ENCODE measurements at places on chromosomes 1 and 21. TPM values are rescaled to one million over a fixed set of nuclear protein-coding genes. Genes with fewer than 3 reads are reported as not detected.

Gene APCS
- not detected for polyA plus RNA-seq

Gene EPHA8
- not detected for polyA plus RNA-seq

Gene PDE4B
- 1.6 TPM for polyA plus RNA-seq

Gene ERVH48-1
- polyA plus RNA-seq: 0.07 TPM

Gene WNT4
- polyA plus RNA-seq: 0.92 TPM

Gene PGLYRP4
- not detected for polyA plus RNA-seq

Gene CFAP107
- polyA plus RNA-seq: under 0.01 TPM

GRCh38 chr21:45996311-45997204 lies 15.0 kb downstream of the COL6A1 start:
- peak; percentile 66 for DNase-seq

GRCh38 chr21:40373761-40374160 lies 473.2 kb downstream of the DSCAM start:
- no peak for DNase-seq

- DNase-seq: no peak
These were observed 143.9 kb downstream of the HMGB4 start for GRCh38 chr1:34007760-34008159.

GRCh38 chr1:46096269-46097148 lies 35.9 kb downstream of the PIK3R3 start:
- no peak for DNase-seq

DNA sequence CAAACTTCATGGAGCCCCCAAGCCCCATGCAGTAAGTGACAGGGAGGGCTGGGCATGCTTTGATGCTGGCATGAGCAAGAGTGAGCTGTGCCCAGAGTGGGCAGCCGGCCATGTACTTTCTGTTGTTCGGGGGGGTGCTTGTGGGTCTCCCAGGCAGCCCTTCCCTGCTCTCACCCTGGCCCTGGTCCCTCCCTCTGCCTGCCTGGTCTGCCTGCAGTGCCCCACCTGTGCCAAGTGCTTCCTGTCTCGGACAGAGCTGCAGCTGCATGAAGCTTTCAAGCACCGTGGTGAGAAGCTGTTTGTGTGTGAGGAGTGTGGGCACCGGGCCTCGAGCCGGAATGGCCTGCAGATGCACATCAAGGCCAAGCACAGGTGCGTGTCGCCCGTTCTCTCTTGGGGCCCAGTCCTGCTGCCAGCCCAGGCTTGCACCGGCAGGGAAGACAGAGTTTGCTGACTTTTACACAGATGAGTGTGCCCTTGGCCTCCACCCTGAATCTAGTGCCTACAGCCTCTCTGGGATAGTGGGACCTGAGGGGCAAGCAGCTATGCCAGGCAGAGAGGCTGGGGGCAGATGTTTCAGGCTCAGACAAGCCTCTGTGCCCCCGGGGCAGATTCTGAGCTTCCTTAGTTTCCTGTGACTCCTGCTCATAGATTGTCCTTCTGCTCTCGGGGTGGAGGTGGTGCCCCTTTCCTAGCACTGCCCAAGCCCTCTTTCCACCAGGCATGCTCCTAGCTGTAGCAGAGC lies 7.6 kb downstream of the ZBTB48 start:
- no peak for DNase-seq

- DNase-seq: no peak
These were observed 61.2 kb downstream of the KCNN3 start for GRCh38 chr1:154808909-154809262.

GRCh38 chr1:201845331-201846083 lies 16.6 kb downstream of the IPO9 start:
- DNase-seq: no peak

DNA sequence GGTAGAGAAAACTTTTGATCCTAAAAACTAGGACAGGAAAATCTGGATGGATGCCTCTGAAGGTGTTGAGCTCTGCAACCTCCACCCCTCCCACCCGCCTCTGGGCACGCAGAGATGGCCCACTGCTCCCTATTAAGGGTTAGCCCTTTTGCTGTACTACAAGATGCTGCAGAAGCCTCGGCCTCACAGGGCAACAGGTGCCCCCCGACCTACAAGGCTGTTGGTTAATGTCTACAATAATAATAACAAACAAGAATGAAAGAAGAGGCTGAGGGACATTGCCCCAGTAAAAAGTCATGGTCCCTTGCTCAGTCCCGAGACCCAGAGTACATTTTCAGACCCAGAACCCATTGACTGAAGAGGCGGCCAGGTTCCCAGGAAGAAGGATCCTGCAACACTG lies 7.5 kb upstream of the DESI2 start:
- no peak for DNase-seq

DNA sequence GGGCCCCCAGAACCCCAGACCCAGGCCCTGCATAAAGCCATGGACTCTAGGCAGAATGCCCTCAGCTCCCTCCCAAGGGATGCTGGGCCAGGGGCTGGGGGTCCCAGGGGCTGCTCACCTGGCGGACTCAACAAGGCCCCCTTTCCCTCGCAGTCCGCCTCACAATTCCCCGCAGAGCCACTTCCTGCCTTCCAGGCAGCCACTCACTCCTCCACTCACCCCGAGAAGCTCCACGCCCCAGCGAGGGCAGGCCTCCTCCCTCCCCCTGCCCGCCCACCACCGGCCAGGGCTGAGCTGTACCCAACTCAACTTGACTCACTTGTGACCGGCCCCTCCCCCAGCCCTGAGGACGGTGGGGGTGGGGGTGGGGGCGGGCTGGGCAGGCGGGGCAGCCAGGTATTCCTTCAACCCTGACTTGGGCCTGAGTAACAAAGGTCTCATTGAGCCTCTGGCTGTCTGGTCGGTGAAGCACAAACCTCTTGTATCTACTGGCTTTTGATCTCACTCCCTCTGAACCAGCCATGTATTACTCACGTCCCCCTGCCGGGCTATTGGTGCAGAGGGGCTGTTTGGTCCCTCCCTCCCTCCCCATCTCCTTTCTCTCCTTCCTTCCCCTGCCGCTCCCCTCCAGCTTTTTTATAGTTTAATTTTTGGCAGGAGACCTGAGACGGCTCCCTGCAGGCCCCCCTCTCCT lies 5.9 kb downstream of the BLACAT1 start:
- DNase-seq: no peak

- DNase-seq: no peak
These were observed 12.7 kb downstream of the CD58 start for GRCh38 chr1:116558140-116558549.

DNA sequence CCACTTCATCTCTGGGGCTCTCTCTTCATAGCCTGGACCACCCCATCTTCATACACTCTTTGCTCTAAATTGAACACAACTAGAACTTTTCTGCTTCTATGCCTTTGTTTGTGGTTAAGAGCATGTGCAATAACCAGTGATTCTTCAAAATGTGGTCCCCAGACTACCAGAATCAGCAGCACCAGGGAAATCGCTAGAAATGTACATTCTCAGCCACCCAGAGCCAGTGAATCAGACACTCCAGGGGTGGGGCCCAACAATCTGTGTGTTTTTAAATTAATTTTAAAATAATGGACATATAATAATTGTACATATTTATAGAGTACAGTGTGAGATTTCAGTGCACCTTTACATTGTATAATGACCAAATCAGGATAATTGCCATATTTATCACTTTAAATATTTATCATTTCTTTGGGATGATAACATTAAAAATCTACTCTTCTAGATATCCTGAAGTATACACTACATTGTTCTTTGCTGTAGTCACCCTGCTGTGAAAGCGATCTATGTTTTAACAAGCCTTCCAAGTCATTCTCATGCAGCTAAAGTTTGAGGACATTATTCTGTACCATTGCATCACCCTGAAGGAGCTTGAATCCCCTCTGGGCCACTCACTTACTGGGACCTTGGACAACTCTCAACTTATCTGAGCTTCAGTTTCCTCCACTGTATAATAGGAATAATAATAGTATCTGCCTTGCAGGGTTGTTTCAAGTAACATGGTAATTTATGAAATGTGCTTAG lies 10.8 kb downstream of the GRHL3 start:
- DNase-seq: no peak

DNA sequence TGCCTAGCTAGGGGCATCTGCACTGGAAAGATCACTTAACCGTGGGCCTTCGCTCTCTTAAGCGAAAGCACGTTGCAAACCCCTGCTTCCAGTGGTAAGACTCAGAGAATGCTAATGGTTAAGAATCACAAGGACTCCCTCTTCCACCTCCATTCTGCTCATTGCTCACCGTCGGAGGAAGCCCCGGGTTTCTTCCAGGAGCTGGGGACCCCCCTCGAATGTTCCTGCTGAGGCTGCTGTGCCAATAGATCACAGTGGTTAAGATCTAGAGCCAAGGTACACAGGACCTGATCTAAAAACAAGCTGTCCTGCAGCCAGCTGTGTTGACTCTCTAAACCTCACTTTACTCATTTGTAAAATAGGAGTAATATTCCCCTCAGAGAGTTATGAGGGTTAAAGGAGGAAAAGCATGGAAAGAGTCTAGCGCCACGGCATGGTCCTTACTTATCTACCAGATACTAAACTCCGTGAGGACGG lies 765 bp downstream of the VAMP3 start:
- DNase-seq: no peak

DNA sequence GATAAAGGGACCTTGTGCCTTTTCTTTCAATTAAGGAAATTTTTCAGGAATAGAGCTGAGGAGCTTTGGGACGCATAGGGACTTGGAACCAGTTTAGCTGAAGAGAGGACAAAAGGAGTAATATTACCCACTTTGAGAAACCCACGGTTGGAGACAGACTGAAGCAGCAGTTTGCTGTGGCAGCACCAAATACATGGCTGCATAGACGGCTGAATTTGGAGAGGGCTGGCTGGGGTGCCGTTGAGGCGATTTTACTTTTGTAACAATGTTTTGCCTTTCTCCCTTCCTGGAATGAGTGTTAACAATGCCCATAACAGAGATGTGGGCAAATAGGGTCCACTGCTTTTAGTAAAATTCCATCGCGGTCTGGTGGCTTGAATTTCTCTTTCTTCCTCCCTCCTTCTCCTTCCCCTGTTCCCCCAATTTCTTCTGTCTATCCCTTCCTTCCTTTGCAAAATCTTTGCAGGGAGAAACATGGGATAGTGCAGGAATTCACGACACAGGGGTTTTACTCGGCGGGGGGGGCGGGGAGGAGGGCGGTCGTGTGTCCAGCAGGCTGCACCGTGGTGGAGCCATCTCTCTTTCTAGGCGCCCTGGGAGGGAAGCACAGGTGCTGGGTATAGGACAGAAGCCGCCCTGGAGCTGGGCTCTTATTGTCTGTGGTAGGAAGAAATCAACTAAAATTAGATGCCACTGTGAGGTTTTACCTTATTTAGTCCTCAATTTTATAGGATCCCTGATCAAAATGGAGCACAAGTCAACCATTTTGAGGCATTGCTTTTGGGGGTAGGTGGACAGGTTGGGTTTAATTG lies 6.8 kb downstream of the LHX4 start:
- DNase-seq: peak; percentile 14

DNA sequence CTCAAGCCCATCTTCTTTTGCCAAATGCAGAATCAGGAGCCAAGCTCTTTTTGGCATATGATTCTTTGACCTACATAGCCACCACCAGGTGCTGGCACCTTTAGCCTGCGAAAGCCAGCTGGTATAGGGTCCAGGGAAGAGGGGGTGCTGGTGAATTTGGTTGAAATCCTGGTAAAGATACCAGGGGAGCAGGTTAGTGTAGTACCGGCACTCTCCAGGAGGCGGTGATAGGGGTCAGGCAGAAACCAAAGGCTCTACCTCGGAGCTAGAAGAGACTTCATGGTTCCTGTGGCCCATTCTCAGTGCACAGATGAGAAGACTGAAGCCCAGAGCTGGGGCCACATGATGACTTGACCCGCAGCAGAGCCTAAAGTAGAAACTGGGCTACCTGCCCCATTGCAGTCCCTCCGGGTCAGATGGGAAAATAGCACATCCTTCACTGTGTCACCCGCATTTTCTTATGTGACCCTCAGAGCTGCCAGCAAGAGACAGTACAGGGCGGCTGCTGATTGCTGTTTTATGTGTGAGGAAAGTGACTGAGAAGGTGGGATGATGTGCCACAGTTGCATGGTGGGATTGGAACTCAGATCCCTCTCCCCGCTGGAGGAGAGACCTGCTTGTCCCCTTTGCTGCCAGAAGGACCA lies 36.0 kb upstream of the IL19 start:
- DNase-seq: peak; percentile 75

GRCh38 chr1:181655756-181656155 lies 172.4 kb downstream of the CACNA1E start:
- no peak for DNase-seq

DNA sequence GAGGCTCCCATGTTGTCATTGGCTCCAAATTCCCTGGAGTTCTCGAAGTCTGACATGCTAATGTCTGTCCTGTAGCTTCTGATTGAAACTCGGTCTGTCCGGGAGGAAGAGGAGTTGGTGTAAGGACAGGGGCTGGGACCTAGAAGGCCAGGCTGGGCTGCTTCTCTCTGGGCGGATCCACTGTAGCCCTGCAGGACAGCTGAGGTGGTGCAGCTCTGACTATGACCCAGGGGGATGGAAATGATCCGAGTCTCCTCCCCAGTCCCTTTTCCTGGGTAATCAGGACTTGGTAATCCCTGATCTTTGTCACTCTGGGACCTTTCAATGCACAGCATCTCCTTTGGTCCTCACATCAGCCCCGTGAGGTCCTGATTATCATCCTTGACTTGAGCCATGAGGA lies 10.0 kb upstream of the FCMR start:
- no peak for DNase-seq

GRCh38 chr21:42079939-42080787 lies 9.0 kb downstream of the UMODL1 start:
- no peak for DNase-seq

DNA sequence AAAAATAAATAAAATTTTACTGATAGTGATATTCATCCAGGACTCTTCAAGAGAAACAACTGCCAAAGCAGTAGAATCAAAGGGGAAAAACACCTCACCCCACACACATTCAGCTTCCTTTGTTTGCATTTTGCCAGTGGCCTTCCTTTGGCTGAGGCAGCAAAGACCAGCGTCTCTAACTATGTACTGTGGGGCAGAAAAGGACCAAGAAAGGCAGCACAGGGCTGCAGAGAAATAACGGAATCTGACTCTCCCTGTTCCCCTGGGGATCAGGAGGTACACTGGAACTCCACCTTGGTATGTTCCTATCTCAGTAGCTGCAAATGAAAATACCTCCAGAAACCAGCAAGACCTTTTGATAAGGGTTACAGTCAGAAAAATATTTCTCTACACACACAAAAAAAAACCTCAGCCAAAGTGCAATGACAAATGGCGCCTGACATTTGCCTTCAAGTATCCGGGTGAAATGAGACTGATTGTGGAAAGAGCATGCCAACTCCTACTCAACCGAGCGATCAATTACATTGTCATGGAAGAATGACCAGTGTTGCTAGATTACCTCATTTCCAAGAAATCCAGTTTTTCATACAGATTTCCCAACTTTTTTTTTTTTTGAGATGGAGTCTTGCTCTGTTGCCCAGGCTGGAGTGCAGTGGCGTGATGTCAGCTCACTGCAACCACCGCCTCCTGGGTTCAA lies 50.9 kb downstream of the TARBP1 start:
- no peak for DNase-seq

GRCh38 chr21:45331531-45332147 lies 43.9 kb upstream of the POFUT2 start:
- peak; percentile 61 for DNase-seq

- no peak for DNase-seq
These were observed 3.2 kb downstream of the IRF6 start for GRCh38 chr1:209802780-209803152.

- DNase-seq: no peak
These were observed 52.4 kb upstream of the TMEM51 start for GRCh38 chr1:15100880-15101760.

- DNase-seq: no peak
These were observed 17.4 kb upstream of the KANK4 start for GRCh38 chr1:62336638-62336994.
